ENCODE measurements at places on chromosomes 2 and 18. TPM values are rescaled to one million over a fixed set of nuclear protein-coding genes. Genes with fewer than 3 reads are reported as not detected.

Gene WNT6
- total RNA-seq: not detected

Gene CBLN2
- not detected for total RNA-seq

Gene OTOS
- not detected for total RNA-seq

Gene GPR35
- total RNA-seq: 0.28 TPM

Gene SNED1
- 0.05 TPM for total RNA-seq

Gene AQP12B
- total RNA-seq: not detected

Gene OTOF
- total RNA-seq: not detected

Gene SS18
- total RNA-seq: 59.1 TPM

Gene ACOXL
- 0.05 TPM for total RNA-seq

Gene NYAP2
- total RNA-seq: not detected

Gene KIAA2012
- not detected for total RNA-seq

Gene CXCR4
- not detected for total RNA-seq

Gene ATL2
- total RNA-seq: 95.2 TPM

Gene SERPINE2
- total RNA-seq: 59.4 TPM

Gene MBD2
- total RNA-seq: 56.6 TPM

Gene HOXD11
- total RNA-seq: not detected

Gene STON1
- 0.05 TPM for total RNA-seq

Gene GCG
- total RNA-seq: not detected

Gene POTEE
- total RNA-seq: not detected

Gene SEPTIN10
- 35.5 TPM for total RNA-seq

Gene RUFY4
- not detected for total RNA-seq

Gene PAIP2B
- 5.0 TPM for total RNA-seq

Gene ACADL
- 0.28 TPM for total RNA-seq

Gene NEB
- 0.07 TPM for total RNA-seq

Gene CMPK2
- total RNA-seq: not detected

Gene SYT4
- not detected for total RNA-seq

Gene EIF5B
- total RNA-seq: 26.0 TPM

Gene ST6GAL2
- 0.23 TPM for total RNA-seq

Gene SIX3
- not detected for total RNA-seq

Gene GPR45
- total RNA-seq: not detected

Gene SLC4A5
- 0.14 TPM for total RNA-seq

Gene IL1R2
- not detected for total RNA-seq

Gene CAPN14
- 4.0 TPM for total RNA-seq

Gene EEF1B2
- total RNA-seq: 576 TPM

Gene LTBP1
- 45.5 TPM for total RNA-seq

Gene SCYGR4
- not detected for total RNA-seq

Gene SGPP2
- 16.4 TPM for total RNA-seq

Gene CTLA4
- total RNA-seq: not detected

Gene ALPI
- not detected for total RNA-seq

Gene FHOD3
- total RNA-seq: 18.7 TPM

Gene MDH1B
- total RNA-seq: 0.14 TPM

Gene PROKR1
- total RNA-seq: not detected

Gene HOXD9
- not detected for total RNA-seq

Gene ENOSF1
- 22.8 TPM for total RNA-seq

Gene CCL20
- total RNA-seq: 17.5 TPM

Gene IL36G
- total RNA-seq: 15.7 TPM

Gene SERPINB10
- total RNA-seq: 0.28 TPM

Gene TACR1
- not detected for total RNA-seq

Gene COL4A4
- total RNA-seq: 0.05 TPM

Gene ANKRD30B
- total RNA-seq: not detected

Gene TCF4
- 19.5 TPM for total RNA-seq

Gene TDRD15
- total RNA-seq: not detected

Gene IL36A
- not detected for total RNA-seq

Gene HSBP1L1
- 30.8 TPM for total RNA-seq

Gene LOXHD1
- total RNA-seq: not detected

Gene RSAD2
- not detected for total RNA-seq

Gene ALLC
- not detected for total RNA-seq

Gene ATP6V1B1
- not detected for total RNA-seq

Measured in airway epithelial cell (primary cell).